Cortex of kidney (tissue), 1 donor: ENCODE measurements at places on chromosomes 5 and 9.

DNA sequence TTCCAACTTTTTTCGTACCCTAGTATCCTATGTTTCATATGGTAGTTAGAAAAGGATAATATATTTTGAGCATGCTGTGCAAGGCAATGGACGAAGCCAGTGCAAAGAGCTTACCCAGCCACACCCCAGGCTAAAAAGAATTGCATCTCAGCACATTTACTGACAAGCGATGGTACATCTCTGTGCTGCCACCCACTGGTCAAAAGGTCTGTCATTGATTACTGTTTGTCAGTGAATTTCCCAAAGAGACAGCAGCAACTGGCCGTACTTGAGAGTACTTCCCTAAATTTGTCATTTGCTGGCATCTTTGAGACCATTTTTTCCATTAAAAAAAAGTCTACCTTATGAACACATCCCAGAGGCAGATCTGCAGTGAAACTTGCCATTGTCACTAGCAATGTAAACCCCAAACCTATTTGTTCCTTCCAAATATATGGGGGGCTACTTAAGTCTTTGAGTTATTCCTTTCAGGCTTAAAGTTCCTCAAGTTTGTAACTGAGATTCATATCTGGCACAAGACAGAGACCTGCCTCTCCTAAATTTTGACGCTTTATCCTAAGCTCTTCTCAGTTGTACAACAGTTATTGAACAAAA lies 184.3 kb downstream of the CTNND2 start:
- DNase-seq, result no peak

- no peak for DNase-seq
Measured at GRCh38 chr9:91089405-91090129, 272.2 kb downstream of the AUH start.

DNA sequence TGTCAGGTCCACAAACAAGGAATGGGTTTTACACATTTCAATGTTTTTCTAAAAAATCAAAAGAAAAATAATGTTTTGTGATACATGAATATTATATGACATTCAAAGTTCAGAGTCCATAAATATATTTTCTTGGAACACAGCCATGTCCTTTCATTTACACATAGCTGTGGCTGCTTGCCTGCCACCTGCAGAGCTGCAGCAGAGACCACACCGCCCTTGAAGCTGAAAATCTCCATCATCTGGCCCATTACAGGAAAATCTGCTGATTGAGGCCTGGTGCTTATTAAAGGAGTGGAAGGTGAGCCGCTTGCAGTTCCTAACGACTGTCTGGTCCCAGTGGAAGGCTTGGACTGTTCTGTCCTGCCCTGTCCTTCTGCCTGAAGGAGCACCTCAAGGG lies 232.6 kb upstream of the ADAMTS16 start:
- DNase-seq, result no peak

DNA sequence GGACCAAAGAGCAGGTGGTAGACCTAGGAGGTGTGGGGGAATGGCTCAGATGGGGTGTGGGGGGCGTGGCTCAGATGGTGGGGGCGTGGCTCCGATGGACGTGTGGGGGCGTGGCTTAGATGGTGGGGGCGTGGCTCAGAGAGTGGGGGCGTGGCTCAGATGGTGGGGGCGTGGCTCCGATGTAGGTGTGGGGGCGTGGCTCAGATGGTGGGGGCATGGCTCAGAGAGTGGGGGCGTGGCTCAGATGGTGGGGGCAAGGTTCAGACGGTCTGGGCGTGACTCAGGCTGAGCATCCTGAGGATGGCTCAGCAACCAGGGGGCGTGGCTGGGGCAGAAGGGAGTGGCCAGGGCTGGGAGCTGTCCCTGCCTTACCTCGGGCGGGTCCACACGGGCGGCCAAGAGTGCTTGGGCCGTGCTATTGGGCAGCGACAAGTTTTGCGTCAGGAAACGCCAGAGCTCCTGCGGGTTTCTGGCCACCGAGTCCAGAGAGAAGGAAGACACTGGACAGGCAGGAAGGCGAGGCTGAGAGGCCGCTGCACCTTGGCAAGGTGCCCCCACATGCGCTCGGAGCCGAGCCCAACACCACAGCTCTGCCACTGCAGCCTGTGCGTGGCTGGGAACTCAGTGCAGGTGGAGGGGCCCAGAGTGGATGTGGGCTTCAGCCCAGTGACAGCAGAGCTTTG lies 5.9 kb downstream of the ABCA2 start:
- no peak for DNase-seq

DNA sequence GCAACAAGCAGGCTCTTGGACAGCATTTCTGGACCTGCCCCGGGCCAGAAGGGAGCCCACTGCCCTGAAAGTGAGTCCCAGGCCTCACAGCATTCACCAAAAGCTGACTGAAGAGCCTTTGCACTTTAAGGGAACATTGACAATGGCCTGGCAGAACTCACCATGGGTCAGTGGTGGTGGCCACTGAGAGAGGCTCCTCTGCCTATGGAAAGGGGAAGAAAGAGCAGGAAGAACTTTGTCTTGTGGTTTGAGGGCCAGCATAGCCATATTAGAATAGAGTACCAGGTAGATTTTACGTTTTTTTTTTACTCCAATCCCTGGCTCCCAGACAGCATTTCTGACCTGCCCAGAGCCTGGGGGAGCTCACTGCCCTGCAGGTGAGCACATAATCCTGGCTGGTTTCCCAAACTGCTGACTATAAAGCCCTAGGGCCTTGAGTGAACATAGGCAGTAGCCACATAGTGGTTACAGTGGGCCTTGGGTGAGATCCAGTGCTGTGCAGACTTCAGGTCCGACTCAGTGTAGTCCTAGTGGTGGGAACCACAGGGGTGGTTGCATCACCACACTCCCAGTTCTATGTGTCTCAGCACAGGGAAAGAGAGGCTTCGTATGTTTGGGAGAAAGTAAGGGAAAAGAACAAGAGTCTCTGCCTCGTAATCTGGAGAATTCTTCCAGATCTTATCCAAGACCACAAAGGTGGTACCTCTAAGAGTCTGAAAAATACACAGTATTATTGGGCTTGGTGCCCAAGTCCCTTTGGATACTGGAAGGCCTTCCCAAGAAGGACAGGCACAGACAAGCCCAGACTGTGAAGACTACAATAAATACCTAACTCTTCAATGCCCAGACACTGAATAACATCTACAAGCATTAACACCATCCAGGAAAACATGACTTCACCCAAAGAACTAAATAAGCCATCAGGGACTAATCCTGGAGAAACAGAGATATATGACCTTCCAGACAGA lies 89.5 kb downstream of the TSSK1B start:
- DNase-seq, result no peak
